ENCODE measurements at places on chromosomes 6 and 20.
A peak's percentile ranks its signal among the peaks of the same experiment; 100 is the strongest.

DNA sequence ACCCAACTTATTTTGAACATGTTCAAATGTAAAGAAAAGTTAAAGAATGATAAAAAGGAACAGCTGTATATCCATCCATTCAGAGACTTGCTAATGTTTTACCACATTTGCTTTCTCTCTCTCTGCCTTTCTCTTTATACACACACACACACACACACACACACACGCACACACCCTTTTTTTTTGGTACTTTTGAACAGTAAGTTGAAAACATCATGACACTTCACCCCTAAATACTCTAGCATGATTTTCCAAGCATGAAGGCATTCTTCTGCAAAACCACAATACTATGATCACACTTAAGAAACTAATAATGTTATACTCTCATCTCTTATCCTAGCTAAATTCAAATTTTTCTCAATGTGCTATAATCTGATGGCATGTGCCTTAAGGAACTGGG, 192.3 kb downstream of the UTRN start:
- DNase-seq = no peak

GRCh38 chr6:108942556-108943492, 94.6 kb downstream of the ARMC2 start:
- no peak for DNase-seq

GRCh38 chr6:142413111-142413510, 111.3 kb downstream of the ADGRG6 start:
- no peak for DNase-seq

GRCh38 chr20:19682249-19682648, 75.8 kb upstream of the RIN2 start:
- no peak for DNase-seq

DNA sequence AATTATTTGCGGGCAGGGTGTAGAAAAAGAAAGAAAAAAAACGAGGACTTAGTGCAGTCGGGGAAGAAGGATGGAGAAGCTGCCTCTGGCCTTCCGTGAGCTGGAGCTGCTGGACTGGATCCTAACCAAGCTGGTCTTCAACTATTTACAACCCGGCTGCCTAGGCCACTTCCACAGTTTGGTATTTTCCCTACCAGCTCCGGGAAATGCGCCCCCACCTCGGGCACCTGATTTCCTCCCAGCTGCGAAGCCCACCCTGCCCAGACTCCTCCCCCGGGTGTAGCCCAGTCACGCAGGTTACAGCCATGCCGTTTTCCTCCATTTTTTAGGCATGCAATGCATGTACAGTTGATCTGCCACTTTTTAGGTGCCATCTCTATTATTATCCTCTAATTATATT, 21.2 kb downstream of the THEMIS start:
- DNase-seq = peak; percentile 8

- no peak for DNase-seq
Observed at GRCh38 chr20:56442389-56443365, 25.8 kb upstream of the RTF2 start.

GRCh38 chr6:79127660-79128059, 49.6 kb upstream of the PHIP start:
- DNase-seq = no peak

Measured in stimulated activated CD4-positive, alpha-beta T cell treated with anti-CD3 and anti-CD28 coated beads, Interleukin-12 subunit alpha, Interleukin-12 subunit beta, amount 100 ng/mL, for 24 hours (primary cell).